ENCODE measurements at places on chromosomes 4 and X.

GRCh38 chr4:112536123-112536522 lies 20.1 kb upstream of the NEUROG2 start:
- no peak for DNase-seq

DNA sequence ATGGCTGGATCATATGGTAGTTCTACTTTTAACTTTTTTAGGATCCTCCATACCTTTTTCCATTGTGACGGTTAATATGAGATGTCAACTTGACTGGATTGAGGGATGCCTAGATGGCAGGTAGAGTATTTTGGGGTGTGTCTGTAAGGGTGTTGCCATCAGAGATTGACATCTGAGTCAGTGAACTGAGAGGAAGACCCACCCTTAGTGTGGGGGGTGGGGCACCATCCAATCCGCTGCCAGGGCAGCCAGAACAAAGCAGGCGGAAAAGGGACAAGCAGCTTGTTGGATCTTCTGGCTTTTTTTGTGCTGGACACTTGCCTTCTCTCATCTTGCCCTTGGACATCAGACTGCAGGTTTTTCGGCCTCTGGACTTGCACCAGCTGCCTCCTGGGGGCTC lies 168.5 kb upstream of the CXCL13 start:
- no peak for DNase-seq

- no peak for DNase-seq
Observed at GRCh38 chrX:20274121-20274520, 7.4 kb upstream of the RPS6KA3 start.

- no peak for DNase-seq
Observed at GRCh38 chr4:6367371-6367851, 97.8 kb downstream of the WFS1 start.
